ENCODE measurements at places on chromosomes 11 and 22.

DNA sequence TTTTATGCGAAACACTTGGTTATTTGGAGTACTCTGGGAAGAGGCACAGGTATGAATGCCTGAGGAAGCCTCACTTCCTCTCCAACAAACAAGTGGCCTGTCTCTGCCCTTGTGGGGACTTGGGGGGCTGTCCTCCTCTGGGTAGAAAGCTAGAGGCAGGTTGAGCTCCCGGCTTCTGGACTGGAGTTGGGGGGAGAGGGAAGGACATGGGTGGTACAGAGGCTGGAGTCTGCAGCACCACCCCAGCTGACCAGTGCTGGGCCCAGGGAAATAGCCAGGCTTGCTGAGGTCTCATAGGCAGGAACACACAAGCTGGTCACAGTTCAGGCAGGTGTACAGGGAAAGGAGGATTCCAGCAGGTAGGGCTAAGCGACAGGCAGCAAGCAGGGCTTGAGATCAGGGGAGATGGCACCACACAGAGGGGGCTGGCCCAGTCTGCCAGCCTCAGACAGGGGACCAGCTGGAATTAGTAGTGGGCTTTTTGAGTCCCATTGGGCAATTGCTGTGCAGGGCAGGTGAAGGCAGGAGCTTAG lies 135.3 kb upstream of the TEAD1 start:
- no peak for DNase-seq

GRCh38 chr22:41978732-41979131 lies 9.5 kb downstream of the SEPTIN3 start:
- no peak for DNase-seq

DNA sequence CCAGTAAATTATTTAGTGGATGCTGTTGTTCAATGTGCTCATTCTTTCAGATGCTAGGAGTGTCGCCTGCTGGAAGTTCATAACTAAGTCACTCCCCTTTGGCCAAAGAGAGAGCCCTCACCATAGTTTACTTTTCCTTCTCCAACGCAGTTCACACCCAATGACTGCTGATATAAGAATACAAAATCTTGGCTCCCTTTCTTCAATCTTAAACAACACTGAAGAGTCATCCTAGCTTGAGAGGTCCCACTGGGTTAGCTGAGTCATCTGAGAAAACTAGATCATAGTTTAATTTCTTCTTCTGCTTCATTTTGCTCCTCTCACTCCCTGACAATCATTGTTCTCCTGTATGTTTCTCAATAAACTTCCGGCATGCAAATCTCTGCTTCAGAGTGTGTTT lies 5.4 kb upstream of the OR52L1 start:
- no peak for DNase-seq

GRCh38 chr22:24583221-24584165 lies 9.4 kb downstream of the LRRC75B start:
- peak; percentile 86 for DNase-seq

DNA sequence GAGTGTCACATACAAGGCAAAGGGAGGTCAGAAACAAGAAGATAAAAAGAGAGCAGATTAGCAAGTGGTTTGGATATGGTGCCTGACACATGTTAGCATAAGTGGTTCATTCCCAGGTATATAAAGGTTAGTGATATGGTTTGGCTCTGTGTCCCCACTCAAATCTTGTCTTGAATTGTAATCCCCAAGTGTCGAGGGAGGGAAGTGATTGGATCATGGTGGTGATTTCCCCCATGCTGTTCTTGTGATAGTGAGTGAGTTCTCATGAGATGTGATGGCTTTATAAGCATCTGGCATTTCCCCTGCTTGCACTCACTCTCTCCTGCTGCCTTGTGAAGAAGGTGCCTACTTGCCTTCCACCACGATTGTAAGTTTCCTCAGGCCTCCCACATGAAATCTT lies 12.1 kb upstream of the DKK3 start:
- DNase-seq = no peak

- no peak for DNase-seq
Measured at GRCh38 chr11:64100782-64101353, 65.0 kb downstream of the MACROD1 start.

DNA sequence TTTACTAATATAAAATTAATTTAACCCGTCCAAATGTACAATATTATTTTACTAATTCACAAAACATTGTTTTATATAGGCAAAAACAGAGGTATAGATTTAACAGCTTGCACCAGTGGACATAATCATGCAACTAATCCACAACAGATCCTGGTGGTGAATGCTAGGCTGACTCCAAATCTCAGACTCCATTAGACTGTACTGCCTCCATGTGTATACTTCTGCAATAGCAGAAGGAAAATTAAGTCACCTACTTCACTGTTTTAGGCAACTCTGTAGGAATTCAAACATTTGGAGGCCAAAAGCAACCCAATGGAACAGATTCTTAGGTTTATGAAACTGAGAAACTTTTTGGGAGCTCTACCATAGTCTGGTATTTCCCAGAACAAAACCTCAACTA lies 30.0 kb upstream of the RAB39A start:
- no peak for DNase-seq

DNA sequence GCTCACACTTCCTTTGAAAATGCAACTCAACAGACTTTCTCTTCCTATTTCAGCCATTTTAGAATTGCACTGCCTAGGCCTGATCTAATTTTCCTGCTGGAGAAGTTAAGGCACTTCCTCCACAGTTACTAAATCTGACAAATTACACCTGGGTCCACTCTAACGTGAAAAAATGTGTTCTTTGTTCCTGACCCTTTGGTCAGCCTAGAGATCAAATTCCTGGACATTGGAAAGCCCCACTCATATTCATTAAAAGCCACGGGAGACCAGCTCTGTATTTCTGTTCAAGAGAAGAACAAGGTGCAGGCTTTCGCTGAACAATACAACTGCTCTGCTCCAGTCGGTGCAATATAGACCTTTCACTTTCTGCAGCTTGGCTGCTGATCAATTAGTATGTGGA lies 96.6 kb downstream of the MPPED2 start:
- DNase-seq = no peak

- DNase-seq = no peak
Measured at GRCh38 chr11:17544181-17544622, at the start of gene USH1C. Gene USH1C, minus strand, starts transcription at chr11:17544416. Its CDS starts 109 bp downstream, at chr11:17544307.

GRCh38 chr22:46934746-46935491 lies 172.5 kb downstream of the TBC1D22A start:
- DNase-seq = no peak

GRCh38 chr22:23685205-23685784 lies 5.5 kb upstream of the RGL4 start:
- DNase-seq = no peak

- DNase-seq = no peak
Measured at GRCh38 chr22:35552196-35552842, 11.7 kb downstream of the RASD2 start.

- no peak for DNase-seq
Measured at GRCh38 chr11:111012491-111012890, 233.0 kb upstream of the POU2AF2 start.

DNA sequence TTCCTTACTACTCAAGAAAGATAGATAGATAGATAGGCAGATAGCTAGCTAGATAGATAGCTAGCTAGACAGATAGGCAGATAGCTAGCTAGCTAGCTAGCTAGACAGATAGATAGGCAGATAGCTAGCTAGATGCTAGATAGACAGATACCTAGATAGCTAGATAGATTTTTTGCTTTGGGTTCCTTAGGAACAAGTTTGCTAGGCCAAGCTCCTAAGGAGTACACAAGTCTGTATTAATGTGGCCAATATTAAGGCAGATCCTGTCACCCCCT lies 61.7 kb upstream of the VPREB1 start:
- no peak for DNase-seq

- no peak for DNase-seq
Measured at GRCh38 chr22:43860831-43861230, 1.5 kb downstream of the SULT4A1 start.

- DNase-seq = no peak
Measured at GRCh38 chr22:37762389-37762836, 45.3 kb upstream of the GCAT start.

DNA sequence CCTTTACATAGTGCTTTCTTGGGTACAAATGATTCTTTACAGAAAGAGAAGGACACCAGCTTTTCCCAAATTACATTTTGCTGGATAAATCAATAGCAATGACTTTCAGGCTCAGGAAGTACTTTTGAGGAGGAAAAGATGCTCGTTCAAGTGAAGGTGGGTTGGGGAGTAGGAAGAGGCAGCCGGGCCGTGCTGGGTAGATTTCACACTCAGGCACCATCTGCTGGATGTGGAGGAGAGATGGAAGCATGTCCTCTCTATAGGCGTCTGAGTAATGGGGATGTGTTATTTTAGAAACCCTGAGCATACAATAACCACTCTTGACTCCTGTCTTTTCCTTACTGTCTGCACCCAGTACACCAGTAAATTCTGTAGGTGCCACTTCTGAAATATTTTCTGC lies 152.3 kb upstream of the LARGE1 start:
- no peak for DNase-seq

DNA sequence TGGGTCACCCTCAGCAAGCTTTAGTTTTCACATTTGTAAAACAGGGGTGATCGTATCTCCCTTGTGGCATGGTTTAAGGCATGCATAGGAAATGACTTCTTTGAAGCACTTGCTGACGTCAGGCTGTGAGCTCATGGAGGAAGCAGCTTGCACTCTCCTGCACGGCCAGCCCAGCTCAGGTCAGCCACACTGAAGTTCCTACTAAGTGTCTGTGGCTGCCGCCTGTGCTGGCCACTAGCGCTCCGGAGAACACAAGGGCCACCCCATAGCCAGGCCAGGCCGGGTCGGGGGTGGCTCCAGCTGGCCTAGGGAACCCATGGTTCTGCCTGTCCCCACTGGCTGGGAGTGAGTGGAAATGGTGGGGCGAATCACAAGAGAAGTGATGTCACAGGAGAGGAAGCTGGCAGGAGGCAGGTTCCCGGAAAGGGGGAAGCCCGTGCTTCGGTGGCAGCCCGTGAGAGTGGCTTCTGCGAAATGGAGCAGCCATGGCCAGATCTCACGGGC lies 28.2 kb downstream of the KCTD17 start:
- no peak for DNase-seq

DNA sequence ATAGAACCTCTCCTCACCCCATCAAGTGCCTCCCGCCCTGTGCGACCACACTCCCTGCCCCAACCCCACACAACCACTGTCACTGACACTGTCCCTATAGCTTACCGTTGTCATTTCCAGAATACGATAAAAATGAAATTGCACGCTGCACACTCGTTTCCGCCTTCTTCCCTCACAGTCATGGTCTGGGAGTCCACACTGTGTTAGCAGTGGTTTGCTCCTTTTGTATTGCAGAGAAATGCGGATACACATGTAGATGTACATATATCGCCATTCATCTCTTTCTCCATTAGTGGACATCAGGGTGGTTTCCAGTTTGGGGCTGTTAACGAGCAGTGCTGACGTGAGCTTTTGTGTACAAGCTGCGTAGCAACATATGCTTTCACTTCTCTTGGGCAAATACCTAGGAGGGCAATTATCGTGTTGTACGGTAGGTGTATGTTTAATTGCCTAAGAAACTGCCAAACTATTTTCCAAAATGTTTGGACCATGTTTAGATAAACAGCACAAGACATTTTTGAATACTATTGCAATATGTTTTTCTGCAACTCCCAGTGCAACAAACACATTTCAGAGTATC lies 59.2 kb upstream of the CD5 start:
- no peak for DNase-seq

GRCh38 chr11:86615487-86615886 lies 56.9 kb downstream of the ME3 start:
- DNase-seq = no peak

GRCh38 chr11:34397120-34397519 lies 39.3 kb upstream of the ABTB2 start:
- DNase-seq = no peak

DNA sequence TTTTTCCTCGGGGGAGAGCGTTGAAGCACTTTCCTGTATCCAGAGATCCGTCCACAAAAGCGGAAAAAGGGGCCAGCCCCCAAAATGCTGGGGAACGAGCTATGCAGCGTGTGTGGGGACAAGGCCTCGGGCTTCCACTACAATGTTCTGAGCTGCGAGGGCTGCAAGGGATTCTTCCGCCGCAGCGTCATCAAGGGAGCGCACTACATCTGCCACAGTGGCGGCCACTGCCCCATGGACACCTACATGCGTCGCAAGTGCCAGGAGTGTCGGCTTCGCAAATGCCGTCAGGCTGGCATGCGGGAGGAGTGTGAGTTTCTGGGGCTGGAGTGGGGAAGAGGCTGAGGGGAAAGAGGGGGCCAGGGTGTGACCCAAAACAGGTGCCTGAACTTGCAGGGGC lies 2.6 kb downstream of the NR1H3 start:
- DNase-seq = no peak

DNA sequence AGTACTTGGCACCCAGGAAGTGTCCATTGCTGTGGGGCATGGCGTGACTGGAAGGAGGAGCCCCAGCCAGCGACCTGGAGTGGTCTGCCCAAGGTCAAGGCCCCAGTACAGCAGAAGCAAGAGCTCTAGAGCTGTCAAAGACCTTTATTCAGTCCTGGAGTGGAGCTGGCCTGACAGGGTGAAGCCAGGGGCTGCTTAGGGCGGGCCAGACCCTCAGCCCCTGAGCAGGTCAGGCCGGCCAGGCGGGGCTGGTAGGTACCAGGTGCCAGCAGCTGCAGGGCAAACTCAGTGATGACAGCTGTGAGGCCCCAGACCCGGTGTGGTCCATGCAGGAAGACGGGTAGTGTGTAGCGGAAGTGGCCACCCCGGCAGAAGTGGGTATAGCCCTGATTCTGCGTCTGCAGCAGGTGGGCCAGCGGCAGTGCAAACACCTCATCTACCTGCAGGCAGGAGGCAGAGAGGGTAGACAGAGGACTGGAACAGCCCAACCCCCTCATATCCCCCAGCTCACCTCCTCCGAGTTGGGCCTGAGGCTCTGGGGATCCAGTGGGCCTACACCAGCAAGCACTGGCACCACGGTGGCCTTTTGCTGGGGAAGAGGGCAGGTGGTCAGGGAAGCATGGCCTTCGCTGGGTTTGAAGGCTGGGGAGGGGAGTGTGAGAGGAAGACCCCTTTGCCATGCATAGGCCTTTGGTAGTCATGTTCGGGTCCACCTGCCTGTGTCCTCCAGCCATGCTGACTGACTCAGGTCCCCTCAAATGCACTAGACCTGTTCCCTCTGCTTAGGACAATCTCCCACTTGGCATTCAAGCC lies 1.7 kb downstream of the NUDT8 start:
- DNase-seq = no peak

- no peak for DNase-seq
Measured at GRCh38 chr22:50220603-50221409, 20.0 kb downstream of the SELENOO start.

GRCh38 chr11:122154994-122155393 lies 39.0 kb upstream of the BLID start:
- DNase-seq = no peak

- DNase-seq = no peak
Measured at GRCh38 chr11:129090056-129090455, 102.1 kb downstream of the ARHGAP32 start.

GRCh38 chr11:106101819-106102218 lies 24.4 kb downstream of the AASDHPPT start:
- no peak for DNase-seq

DNA sequence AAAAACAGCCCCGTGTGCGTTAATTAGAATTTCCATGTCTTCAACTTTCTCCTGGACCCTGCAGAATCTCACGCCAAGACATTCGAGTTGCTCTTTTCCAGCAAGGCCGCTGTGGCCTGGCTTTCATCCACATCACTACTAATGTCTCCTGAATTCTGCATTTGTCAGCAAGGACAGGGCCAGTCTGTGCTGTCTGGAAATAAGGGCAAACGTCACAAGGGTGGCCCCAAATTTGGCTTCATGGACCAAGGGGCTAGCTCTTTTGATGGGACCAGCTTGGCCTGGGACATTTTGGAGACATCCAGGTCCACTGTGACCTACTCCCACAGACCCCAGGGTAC lies 33.4 kb downstream of the KCNQ1OT1 start:
- DNase-seq = no peak

GRCh38 chr11:105701098-105701497 lies 91.2 kb downstream of the GRIA4 start:
- DNase-seq = no peak

GRCh38 chr11:59865031-59865430 lies 1.3 kb downstream of the TCN1 start:
- no peak for DNase-seq

All from NCI-H1092 (cell line).